ENCODE measurements at places on chromosomes 3 and 15.

DNA sequence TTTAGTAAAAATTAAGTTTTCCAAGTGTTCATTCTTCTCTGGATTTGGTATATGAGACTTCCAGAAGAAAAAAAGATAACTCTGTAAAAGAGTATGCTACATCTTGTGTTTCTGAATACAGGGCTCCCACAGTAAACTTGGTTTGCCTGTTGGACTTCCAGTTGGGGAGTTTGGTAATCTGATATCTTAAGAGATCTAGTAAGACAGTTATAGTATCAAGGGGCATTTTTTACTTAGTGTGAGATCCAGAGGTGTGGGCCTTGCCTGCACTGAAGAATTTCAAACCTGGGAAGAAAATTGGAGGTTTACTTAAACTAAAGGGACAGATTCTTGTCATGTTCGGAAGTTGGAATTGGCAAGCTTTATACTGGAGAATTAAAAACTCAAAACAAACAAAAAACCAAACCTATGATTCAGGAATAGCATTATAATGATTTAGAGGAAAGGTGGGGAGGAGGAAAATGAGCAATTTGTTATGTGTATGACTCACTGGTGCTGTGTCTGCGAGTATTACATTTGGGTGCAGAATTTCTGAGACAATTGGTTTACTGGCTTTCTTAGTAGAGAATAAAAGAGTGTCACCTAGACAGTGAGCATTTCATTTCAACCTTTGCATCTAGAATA is 58.9 kb upstream of the ULK4 start:
- DNase-seq = no peak

- peak; percentile 15 for DNase-seq
Measured at GRCh38 chr15:83305704-83306291, 21.3 kb upstream of the BNC1 start.

GRCh38 chr3:183181606-183182005 is 19.1 kb upstream of the LAMP3 start:
- DNase-seq = peak; percentile 53

GRCh38 chr15:40555876-40556275 is 9.0 kb downstream of the CCDC32 start:
- no peak for DNase-seq

GRCh38 chr3:47429476-47430270 is 46.1 kb downstream of the SCAP start:
- no peak for DNase-seq

GRCh38 chr3:83218383-83219200 is 1457.1 kb upstream of the GBE1 start:
- DNase-seq = no peak

DNA sequence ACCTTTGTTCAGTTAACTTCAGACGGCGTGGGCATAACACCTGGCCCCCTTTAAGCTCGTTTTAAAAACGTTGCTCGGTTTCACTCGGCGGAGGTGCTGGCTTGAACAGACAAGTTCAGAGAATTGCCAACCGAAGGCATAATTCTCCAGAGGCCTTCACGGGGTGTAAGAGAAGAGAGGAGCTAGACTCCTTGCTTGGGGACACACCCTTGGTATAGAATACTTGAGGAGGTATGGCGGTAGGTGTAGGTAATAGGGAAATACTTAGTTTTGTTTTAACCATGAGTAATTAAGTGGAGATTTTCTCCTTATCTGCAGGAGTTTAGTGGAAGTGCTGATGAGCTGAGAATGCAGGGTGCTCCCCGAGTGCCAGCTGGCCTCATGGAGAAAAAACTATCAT is 921 bp downstream of the FBXL2 start:
- peak; percentile 45 for DNase-seq

DNA sequence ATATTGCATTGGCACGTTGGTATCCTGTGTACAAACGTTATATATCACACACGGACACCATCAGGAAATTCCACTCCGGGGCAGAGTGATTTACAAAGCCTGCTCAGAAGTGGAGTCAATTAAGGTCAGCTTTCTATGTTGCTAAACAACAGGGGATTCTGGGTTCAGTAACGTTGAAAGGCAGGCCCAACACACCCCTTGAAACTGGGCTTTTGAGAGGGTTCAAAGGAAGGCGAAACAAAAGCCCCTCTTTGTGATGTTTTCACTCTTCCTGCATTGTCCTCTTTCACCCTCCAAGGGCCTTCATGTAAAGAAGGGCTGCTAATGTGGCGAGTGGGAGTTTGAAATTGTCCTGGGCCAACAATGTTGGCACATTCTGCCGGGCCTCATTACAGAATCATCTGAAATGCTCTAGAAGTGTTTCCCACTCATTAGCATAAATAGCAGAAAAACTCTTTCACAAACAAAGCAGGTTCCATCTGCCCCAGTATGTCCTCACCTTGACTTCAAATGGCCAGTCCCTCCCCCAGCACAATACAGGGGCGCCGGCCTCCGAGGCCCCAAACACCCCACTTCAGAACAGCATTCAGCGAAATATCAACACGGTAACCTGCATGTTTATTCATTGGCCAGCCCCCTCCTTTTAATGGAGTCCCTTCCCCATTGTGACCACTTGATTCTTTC is 76.4 kb downstream of the HES1 start:
- DNase-seq = peak; percentile 19

DNA sequence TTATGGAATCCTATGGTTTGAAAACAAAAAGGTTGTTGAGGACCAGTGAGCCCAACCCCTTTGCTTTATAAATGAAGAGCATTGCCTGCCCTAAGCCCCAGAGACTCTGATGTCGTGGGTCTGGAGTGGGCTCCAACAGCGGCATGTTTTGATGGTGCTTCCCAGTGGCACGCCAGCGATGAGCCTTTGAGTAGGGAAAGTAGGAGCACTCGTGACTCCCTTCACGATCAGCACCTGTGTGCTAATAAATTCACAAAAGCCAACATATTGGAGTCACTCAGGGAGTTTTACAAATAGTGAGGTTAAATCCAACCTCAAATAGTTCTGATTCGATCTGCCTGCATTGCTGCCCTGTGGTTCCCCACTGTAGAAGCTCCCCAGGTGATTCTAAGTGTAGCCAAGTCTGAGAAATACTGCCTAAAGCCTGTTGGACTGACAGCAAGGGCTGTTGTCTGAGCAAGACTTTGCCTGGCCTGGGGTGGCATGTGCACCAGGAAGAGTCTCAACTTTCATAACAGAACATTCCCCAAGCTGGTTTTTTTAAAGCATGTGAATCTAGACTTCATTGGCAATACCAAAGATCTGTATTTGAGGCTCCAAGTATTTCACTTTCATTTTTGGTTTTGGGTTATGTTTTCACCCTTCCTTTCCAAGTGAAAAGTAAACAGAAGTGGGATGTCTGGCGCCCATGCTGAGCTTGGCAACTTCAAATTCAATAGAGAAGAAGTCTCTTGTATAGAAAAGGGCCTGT is 9.9 kb downstream of the CCR5 start:
- DNase-seq = no peak

DNA sequence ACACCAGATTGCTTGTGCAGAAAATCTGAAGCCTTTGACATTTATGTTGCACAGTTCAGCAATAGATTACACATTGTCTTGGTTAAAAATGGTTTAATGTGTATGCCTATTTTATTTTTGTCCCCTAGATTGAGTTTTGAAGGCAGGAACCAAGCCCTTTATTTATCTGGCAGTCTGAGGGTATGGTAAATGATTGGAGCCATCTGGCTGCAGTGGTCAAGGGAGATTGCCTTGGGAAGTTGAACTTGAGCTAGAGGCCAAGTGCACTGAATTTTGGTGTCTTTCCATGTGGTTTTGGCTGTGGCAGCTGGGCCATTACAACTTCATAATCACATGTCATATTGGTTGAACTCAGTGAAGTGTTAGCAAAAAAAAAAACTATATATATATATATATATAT is 248.7 kb upstream of the C2CD4B start:
- DNase-seq = no peak

GRCh38 chr15:80402339-80402738 is 1.8 kb upstream of the ARNT2 start:
- DNase-seq = no peak

DNA sequence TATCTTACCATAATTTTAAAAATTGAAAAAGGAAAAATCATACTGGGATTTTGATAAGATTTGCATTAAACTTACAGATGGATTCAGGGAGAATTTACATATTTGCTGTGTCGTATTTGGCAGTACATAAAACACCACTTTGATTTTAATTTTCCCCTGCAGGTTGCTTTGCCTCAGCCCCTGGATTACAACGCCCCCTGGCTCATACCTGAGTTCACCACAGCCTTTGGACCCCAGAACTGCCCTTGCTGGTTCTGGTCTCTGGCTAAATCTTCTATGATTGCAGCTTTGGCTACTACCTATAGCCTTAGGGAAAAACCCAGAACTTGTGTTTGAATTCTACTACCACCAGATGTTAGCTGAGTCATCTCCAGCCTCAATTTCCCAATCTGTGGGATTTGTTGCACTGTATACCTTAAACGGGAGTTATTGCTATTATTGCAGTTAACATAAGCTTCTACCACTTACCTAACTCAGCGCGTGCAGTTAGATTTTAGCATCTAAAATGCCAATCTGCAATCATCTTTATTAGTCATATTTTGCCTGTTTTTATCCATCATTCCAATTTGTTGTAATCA is 315.7 kb upstream of the GADL1 start:
- peak; percentile 17 for DNase-seq

GRCh38 chr15:44666210-44667038 is 3.0 kb upstream of the SPG11 start:
- peak; percentile 2 for DNase-seq

GRCh38 chr3:58351920-58352319 is 19.2 kb downstream of the PXK start:
- DNase-seq = no peak

DNA sequence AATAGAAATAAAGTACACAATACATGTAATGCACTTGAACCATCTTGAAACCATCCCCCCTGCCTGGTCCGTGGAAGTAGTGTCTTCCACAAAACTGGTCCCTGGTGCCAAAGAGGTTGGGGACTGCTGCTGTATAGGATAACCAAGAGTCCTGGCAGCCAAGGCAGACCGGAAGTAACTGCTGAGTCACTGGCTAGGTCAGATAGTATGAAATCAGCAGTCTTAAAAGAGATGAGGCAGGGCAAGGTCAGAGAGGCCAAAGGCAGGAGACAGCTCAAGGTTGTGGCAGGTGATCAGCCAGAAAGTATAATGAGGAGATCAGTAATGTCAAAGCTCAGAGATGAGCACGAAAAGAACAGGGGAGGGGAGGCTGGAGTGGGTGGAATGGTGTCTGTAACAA is 60.2 kb downstream of the MAP3K13 start:
- no peak for DNase-seq

DNA sequence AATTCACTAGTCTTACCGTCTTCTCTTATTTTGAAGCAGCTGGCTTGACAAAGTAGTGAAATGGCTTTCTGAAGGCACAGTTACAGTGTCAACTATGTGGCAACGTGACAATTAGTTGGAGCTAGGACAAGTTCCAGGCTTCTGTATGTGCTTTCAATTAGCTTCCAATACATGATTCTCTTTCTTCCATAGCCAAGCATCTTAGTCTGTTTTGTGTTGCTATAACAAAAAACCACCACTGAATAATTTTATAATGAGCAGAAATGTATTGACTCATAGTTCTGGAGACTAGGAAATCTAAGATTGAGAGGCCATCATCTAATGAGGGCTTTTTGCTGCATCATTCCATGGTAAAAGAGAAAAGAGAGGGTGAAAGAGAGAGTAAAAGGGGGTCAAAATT is 365.1 kb upstream of the PLSCR5 start:
- no peak for DNase-seq

GRCh38 chr3:75049533-75049932 is 435.1 kb upstream of the CNTN3 start:
- no peak for DNase-seq

GRCh38 chr15:37016231-37016630 is 84.1 kb downstream of the MEIS2 start:
- no peak for DNase-seq

DNA sequence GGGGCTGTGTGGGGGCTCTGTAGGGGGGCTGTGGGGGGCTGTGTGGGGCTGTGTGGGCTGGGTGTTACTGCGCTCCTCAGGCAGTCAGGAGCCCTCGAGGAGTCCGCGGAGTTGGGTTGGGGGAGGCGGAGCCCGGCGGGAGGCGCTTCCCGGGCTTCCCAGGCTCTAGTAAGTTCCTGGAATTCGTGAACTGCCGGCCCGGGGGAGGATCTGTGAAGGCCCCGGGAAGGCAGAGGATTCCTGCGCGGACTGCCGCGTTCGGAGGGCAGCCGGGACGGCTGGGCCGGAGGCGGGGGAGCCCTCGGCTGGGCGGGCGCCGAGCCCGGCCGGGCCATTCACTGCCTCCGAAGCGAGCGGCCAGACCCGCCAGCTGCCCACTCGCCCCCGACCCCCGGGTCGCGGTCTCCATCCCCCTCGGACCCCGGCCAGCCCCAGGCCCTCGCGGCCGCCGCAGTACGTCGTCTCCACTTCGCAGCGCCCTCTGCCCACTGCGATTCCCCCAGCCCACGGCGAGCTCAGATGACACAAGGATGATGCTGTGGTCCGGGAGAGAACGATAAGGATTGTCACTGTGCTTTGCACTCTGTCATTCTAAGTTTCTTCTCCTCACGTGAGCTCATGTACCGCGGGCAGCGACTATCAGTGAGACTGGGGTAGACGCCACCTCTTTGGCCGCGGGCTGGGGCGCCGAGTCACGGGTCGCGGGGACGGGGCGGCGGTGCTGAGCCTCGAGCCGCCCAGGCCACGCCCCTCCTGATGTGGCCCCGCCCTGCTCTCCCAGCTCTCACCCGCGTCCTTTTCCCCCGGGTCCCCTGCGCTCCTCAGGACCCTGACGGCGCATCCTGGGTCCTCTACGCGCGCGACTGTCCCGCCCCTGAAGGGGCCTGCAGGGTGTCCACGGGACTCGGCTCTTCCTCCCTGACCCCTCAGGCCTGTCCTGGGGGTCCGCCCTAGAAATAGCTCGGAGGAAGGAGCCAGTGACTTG is 65.3 kb downstream of the KLF13 start:
- no peak for DNase-seq

DNA sequence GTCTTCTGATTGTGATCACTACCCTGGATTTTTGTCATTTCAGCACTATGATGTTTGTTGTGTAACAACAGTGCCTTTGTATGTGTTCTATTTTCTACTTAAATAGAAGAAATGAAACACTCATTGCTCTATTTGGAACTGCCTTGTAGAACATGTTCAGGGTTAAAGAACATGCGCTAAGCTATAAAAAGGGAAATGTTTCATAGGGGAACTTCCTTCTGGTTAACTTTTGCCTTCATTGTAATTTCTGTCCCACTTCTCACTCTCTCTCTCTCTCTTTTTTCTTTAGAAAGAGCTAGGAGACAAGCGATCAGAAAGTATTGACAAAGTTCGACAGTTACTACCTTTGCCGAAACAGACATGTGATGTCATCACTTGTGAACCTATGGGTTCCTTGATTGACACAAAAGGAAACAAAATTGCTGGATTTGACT is at the start of gene P2RY12:
TSS of gene P2RY12 (minus strand) at position 13 of the 434 bp plus-strand sequence. CDS start 45,908 bp downstream, outside the sequence.
- DNase-seq = no peak

Data from NCI-H526 (cell line).